Spinal cord (tissue), 10 donors: ENCODE measurements at places on chromosomes 1 and 21. TPM values are rescaled to one million over a fixed set of nuclear protein-coding genes. Genes with fewer than 3 reads are reported as not detected.

MYOM3 gene
- 0.50 TPM for total RNA-seq

ZSCAN20 gene
- total RNA-seq, result 8.5 TPM

KRTAP21-2 gene
- total RNA-seq, result not detected

MROH7 gene
- total RNA-seq, result 3.6 TPM
